Stimulated activated CD4-positive, alpha-beta T cell treated with anti-CD3 and anti-CD28 coated beads, Interleukin-1b, Interleukin-23, amount 100 ng/mL, for 4 hours (primary cell): ENCODE measurements at places on chromosomes 11 and 22.

- no peak for DNase-seq
These were observed 2.6 kb upstream of the SART1 start for GRCh38 chr11:65958774-65959420.

- DNase-seq = no peak
These were observed 170.0 kb upstream of the PDGFD start for GRCh38 chr11:104333977-104334376.

- DNase-seq = no peak
These were observed 6.7 kb downstream of the SLC5A12 start for GRCh38 chr11:26715133-26715532.

DNA sequence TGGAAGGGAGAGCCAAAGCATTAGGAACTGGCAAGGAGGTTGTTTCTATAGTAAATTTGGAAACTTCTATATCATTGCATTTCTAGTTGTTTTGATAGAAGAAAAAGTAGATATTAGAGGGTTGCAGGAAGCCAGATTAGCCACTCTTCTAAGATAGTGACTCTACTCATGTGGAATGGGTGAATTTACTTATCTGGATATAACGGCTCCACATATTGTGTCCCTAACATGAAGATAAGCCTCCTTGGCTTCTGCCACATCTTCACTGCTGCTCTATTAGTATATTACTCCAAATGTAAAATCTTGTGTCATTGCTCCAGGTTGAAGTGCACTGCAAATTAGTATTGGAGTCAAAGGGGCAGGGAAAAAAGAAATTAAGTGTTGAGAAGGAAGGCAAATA is 283.3 kb downstream of the CASP12 start:
- no peak for DNase-seq

DNA sequence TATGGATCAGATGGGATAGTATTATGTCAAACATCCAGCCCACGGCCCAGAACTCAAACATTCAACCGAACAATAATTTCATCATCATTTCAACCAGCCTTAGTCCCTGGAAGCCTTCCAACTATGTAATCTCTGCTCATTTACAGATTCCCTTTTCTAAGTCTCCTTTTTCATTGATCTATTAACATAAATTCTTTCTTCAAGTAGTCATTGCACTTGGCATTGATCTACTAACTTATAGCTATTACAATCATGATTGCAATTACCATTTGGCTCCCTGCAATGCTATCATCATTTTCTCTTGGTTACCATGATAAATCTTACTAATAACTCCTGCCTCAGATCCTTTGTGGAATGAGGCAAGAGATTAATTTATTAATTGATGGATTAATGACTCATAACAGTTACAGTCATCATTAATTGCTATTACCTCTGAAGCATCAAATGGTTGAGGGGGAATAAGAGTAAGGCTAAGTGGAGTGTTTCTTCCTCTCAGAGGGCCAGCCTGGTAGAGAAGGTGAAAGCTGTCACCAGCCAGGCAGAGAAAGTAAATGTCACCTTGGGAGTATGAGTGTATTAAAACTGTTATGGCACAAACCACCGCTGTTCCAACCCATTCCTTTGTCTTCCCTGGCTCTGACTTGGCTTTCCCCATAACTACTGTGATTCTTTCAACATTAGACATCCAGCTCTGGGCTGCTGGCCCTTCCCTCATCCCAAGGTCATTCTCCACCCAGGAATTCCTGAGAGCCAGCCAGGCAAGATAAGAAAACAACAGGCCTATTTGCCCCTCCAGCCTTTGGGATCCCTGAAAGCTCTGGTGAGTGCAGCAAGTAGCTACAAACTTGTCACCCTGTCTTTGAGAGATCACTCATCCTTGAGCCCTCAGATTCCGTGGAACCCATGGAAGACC is 174.7 kb downstream of the RRAS2 start:
- DNase-seq = no peak

DNA sequence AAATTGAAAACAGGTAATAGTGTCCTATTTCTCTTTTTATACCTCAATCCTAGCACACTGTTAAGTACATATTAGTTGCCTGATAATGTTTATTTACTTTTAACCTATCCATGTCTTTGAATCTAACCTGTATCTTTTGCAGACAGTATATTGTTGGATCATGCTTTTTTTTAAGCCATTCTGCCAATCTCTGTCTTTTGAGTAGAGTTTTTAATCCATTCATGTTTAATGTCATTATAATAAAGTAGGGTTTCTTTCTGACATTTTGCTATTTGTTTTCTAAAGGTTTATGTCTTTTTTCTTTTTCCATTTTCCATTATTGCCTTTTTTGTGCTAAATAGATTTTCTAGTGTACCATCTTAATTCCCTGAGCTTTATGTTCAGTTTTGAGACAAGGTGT is 23.8 kb upstream of the DEPDC7 start:
- no peak for DNase-seq

DNA sequence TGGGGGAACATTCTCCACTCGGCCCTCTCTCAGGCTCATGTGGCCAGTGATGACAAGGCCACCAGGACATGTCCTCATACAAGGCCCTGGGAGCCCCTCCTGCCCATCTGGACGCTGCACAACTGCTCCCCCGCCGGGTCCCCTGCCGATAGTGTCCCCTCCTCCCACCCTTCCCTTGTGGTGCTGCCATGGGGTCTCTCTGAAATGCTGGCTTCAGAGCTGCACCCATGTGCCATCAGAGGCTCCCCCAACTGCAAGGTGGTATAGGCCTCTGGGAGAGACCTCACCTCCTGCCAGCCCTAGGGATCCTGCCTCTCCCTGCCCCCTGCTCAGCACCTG is 113.0 kb downstream of the KCNQ1OT1 start:
- DNase-seq = no peak

- no peak for DNase-seq
These were observed 5.9 kb downstream of the TAB1 start for GRCh38 chr22:39405346-39406085.

DNA sequence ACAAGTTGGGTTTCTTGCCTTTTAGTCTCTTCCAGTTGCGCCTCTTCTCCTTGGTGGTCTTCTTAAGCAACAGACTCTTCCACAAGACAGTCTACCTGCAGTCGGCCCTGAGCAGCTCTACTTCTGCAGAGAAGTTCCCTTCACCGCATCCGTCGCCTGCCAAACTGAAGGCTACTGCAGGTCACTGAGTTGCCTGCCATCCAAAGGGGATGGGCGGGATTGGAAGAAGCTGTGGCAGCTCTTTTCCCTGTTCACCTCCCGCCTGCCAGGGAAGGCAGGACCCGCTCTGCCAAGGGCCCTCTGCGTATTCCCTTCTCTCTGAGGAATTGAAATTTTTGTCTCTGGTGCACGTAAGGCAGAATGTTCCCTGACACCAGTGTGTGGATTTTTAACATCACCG is 9.2 kb upstream of the STT3A start:
- no peak for DNase-seq

DNA sequence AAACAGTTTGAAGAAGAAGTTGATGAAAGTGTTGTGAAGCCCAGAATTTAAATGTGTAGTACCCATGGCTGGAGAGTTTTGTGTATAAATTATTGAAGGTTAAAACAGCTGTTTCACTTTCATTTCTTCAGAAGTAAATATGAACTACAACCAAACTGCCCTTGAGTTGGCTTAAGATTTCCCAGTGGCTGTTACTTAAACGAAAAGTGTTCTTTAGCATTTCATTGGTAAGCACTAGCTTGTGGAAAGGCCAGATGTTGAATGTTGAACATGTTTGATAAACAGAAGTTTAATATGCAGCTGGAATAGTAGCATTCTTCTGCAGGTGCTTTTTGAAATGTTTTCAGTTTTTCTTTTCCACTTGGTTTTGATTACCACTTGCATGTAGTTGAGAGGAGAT is 83.2 kb upstream of the TNRC6B start:
- DNase-seq = no peak

- no peak for DNase-seq
These were observed 178.3 kb upstream of the NECTIN1 start for GRCh38 chr11:119907122-119907851.

DNA sequence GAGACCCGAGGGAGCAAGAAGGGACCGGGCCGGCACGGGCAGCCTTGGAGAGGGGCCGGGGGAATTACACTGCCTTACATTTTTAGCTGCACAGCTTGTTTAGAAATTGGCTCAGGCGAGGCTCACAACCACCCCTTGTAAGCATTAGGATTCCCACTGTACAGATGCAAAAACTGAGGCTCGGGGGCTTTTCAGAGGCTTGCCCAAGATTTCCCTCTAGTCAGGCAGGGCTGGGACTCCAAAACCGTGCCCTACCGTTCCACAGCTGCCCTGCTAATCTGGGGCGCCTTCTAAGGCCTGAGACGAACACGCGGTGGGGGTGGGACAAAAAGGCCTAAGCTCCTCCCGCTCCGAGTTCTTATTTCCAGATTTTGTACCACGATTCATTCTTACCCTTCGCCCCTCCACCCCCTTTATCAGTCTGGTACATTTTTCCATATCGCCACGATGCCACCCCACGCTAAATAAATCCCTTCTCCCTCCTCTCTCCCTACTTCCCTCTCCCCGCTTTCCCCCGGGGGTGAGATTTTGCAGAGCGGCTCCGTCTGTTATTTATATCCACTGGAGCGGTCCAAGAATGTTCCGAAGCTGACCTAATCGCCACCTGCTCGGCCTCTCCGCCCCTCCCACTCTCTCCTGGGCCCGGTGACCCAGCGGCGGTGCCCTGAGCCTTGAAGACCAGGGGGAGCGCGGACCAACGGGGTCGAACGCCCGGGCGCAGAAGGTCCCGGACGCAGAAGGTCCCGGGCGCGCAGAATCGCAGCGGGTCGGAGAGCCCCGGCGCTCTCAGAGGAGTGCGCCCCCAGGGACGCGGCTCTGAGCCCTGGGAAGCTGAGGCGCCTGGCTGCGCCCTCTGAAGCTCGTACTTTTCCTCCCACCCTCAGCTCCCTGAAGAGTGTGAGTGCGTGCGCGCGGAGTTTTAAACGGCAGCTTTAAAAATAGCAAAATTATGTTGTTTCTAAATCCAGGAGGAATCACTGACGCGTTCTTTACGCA is 764 bp upstream of the PACSIN3 start:
- DNase-seq = peak; percentile 45

GRCh38 chr11:107830915-107831540 is 27.6 kb downstream of the SLC35F2 start:
- no peak for DNase-seq

GRCh38 chr11:2771758-2772466 is 72.1 kb upstream of the KCNQ1OT1 start:
- DNase-seq = no peak

DNA sequence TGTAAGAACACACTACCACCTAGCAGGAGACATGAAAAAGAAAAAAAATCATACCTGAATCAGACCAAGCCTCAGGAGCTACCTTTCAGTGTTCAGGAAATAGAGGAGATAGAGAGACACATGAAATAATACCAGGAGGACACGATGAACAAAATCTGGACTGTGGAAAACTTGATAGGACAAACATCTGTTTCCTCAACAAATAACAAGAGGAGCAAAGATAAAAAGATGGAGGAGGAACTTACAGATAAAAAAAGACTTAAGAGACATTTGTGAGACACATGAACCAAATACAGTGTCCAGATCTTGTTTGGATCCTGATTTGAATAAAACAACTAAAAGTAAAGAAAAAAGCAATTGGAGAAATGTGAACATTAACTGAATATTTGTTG is 12.4 kb upstream of the KCNE3 start:
- DNase-seq = no peak

GRCh38 chr11:18016789-18017188 is 3.9 kb upstream of the SERGEF start:
- DNase-seq = no peak

GRCh38 chr22:44862281-44862680 is 109.9 kb downstream of the ARHGAP8 start:
- no peak for DNase-seq

GRCh38 chr11:2924821-2925675 is 4.2 kb downstream of the PHLDA2 start:
- DNase-seq = no peak

- no peak for DNase-seq
These were observed at the start of gene FCHSD2 for GRCh38 chr11:73142128-73142377. Gene FCHSD2, minus strand, starts transcription at chr11:73142318. Its CDS starts 441 bp downstream, at chr11:73141877.

DNA sequence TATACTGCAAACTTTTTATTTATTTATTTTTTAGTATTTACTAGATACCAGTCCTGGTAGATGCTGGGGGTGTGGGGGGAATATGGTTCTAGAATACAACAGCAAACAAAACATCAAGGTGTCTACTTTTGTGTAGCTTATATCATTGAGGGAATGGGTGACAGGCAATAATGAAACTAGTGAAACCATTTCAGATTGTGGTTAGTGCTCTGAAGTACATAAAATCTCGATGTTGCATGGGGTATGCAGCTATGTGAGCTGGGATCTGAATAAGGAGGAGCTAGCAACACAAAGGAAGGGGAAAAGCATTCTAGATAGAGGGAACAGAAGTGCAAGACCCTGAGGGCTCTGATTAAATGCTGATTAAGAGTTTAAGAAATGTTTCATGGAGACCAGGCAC is 103.5 kb downstream of the WT1 start:
- no peak for DNase-seq

GRCh38 chr22:48240148-48240934 is 1477.9 kb downstream of the TBC1D22A start:
- DNase-seq = no peak

DNA sequence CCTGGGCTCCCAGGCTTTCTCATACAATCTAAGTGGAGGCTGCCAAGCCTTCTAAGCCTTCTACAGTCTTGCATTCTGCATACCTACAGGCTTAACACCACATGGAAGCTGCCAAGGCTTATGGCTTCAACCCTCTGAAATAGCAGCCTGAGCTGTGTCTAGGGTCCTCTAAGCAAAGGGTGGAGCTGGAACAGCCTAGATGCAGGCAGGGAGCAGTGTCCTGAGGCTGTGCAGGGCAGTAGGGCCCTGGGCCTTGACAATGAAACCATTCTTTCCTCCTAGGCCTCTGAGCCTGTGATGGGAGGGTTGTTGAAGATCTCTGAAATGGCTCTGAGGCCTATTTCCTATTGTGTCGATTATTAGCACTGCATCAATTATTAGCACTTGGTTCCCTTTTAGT is 150.9 kb upstream of the GRK3 start:
- no peak for DNase-seq

GRCh38 chr11:116742104-116742503 is 30.7 kb downstream of the BUD13 start:
- no peak for DNase-seq

DNA sequence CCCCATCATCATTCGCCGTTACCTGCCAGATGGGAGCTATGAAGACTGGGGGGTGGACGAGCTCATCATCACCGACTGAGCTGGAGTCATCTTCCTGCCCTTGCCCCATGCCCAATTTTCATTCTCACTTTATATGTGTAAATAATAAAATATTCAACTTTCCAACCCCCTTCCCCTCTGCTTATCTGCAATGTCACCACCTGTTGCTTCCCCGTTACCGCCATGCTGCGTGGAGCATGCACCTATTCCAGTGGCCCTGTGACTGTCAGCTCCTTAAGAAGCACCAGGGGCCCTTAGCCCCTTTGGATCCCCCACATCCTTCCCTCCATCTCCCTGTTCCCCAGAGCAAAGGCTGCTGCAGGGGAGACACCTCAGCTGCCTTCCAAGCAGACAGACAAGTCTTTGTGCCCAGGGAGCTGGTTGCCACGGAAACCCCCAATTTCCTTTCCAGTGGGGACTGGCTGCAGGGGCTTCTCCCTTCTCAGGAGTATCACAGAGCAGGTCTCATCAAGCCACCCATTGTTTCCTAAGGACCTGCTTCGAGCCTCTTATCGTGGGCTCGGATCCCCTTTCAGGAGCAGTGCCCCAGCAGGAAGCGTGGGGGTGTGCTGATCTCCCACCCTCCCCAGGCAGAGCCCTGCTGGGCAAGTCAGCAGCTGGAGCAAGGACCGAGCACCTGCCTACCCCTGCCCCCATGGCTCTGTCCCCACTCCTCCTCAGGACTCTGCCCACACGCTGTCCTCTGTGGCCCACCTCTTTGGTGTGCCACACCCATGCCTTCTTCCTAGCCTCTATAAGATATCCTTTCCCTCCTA is 14.3 kb downstream of the POLR2F start:
- no peak for DNase-seq
